ENCODE measurements at places on chromosomes 5 and 9.

DNA sequence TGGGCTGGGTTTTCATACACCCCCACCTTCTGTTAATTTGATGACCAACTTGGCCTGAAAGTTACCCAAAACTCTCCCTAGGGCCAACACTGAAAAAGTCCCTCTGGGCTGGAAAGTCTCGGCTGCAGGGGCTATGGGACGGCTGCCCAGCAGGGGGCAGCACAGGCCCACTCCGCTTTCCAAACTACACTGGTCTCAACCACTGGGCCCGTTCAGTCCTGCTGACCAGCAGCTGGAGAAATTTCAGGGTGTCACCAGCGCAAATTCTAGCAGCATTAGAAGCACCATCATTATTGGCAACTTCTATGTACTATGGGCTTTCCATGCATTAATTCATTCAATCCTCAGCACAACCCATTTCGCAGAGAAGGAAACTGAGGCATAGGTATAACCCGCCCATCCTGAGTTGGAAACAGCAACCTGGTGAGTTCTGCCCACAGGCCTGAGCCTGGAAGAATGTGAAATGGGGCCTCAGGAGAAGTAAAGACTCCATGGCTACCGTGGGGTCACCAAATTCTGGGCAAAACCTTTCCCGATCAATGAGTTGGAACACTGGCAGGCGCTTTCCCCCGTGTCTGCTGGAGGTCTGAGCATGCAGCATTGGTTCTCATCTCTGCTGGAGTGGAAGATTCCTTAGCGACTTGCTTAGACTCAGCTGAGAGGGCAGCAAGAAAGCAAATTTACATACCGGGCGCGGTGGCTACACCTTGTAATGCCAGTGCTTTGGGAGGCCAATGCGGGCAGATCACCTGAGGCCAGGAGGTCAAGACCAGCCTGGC lies 9.7 kb downstream of the ORM2 start:
- DNase-seq: peak; percentile 36

- no peak for DNase-seq
These were observed 16.1 kb upstream of the TSSK1B start for GRCh38 chr5:113450929-113451328.

DNA sequence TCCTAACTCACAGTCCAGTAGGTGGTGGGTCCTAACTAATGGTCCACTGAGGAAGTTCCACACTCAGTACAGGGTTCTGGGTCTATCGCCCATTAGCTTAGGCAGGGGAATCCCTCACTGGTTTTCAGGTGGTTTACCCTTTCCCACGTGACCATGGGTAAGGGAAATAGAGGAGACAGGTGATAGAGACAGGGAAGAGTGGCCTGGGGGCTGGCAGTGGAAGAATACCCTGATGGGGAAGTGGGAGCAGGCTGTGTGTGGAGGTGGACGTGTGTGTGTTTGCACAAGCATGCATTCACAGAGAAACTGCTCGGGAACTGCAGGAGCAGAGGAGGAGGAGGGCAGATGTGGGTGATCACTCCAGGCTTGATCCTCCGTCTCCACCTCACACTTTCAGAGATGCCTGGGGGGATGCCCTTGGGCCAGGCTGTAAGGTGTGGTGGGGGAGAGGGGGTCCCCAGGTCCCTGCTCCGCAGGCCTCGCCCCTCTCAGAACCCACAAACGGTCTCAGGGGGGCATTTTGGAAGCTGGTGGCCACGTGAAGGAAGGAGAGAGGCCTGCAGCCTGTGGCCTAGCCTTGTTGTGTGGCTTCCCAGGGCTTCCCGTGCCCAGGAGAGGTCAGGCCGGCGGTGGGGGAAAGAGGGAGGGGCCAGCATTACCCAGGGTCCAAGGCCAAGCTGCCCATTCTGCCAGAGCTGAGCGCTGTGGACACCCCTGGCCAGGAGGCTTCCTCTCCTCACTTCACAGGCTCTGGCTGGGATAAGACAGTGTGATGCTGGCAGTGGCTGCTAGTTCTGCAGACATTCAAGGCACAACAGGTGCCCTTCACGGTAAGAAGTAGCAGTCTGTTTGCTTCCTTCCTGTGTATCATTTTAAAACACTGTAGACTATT lies 80.0 kb downstream of the OTULIN start:
- no peak for DNase-seq

DNA sequence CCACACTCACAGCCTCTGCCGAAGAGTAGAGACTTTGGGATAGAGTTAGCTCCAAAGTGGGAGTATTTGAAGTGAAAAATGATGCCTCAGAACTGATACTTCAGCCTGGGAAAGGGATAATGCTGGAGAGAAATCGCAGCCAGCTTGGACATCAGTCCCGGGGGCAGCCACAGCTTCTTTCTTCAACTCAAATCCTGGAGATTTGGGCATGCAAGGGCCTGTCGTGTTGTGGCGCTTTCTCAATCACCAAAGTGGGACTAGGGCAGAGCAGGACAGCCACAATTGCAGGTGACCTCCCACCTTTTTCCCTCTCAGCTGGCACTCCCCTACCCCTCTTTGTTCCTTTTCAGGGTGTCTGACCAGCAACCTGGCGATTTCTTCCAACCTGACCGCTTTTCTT lies 70.4 kb downstream of the UBAP1 start:
- no peak for DNase-seq

DNA sequence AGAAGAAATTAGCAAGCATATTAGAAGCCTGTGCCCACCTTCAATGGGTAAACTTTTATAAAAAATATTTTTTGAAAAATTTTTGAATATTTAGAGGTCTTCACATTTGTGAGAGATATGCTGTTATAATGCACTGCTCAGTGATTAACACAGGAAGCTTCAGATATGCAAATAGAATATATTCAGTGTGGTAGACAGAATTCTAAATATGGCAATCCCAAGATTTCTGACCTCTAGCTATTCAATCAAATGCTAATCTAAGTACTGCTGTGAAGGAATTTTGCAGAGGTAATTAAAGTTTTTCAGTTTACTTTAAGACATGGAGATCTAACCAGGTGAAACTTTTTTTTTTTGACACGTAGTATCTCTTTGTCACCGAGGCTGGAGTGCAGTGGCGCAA lies 103.5 kb downstream of the ADAMTS19 start:
- DNase-seq: no peak

DNA sequence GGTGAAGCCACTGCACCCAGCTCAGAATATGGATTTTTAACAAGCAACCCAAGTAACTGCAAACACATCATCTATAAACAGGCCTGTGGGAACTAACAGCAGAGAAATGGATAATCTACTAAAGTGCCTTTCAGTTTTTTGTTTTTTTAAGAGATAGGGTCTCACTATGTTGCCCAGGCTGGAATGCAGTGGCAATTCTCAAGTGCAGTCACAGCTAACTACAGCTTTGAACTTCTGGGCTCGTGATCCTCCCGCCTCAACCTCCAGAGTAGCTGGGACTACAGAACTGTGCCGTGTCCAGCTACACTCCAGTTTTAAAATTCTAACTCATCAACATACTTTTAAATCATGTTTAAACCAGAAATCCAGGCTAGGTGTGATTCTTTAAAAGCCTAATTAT lies 11.9 kb downstream of the TUT7 start:
- DNase-seq: no peak

DNA sequence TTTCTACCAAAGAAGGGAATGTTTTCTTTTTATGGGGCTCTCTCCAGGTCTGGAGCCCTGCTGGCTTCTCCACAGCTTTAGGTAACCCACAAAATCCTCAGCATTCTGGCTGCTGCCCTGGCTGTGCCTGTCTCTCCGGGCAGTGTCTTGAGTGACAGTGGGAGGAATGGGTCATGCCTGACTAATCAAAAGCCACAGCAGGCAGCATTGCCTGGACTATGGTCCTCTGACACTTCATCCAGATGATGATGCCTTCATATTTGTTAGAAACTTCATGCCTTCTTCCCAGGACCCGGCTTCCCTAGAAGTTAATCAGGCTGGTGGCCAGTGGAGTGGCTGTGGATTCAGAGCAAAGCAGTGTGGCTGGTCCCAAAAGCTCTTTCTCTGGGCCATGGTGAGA lies 32.2 kb upstream of the TGFBI start:
- DNase-seq: peak; percentile 42

GRCh38 chr9:36566813-36567221 lies 5.9 kb upstream of the MELK start:
- DNase-seq: no peak
